Endodermal cell (in vitro differentiated cells): ENCODE measurements at places on chromosomes 3 and 15. TPM values are rescaled to one million over a fixed set of nuclear protein-coding genes. Genes with fewer than 3 reads are reported as not detected.

DNA sequence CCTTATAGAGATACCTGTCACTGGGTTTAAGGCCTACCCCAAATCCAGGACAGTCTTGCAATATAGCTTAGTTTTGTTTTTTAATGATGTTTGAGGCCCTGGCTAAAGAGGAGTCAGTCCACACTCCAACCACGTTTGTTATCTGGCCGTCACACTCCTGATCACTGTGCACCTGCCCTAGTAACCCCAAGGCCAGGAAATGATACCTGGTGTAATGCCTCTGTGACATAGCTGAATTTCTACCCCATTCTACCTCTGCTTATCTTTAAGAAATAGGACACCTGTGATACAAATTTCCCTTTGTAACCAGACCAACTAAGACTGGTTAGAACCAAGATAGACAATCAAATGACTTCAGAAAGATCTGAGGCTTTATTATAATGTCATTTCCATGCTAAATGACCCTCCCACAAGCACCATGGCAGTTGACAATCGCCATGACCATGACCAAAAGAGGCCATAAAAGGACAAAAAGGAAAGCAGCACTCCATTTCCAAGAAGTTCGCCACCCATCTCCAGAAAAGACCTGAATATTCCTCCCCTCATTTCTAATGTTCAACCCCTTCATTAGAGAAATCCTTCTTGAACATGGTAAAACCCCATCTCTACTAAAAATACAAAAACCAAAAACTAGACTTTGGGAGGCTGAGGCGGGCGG lies 4.8 kb upstream of the RTP3 start:
- H3K27me3 ChIP-seq, result no peaks in the 10 kb centered on the region
- no peak for DNase-seq
- H3K27ac ChIP-seq, result no peak overlapping the region

DNA sequence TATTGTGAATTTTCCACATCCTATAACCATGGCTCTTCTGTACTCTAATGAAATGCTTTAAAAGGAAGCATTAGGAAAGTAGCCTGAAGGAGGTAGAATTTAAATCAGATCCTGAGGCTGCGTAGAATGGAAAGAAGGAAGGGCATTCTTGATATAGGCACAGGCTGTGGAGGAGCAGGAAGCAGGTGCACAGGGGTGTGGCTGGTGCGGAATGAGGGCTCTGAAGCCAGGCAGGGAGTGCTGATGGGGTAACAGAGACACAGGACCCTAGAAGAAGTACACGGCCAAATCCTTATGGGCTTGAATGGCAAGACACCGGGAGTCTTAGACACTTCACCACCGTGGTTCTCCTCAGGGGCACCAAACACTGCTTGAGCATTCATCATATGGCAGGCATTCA lies 97.0 kb downstream of the MYLK start:
- no peak overlapping the region for H3K27ac ChIP-seq
- DNase-seq, result no peak
- peaks cover 10% of the 10 kb centered on the region for H3K4me1 ChIP-seq
- H3K27me3 ChIP-seq, result peaks cover 19% of the 10 kb centered on the region
- H3K4me3 ChIP-seq, result no peak overlapping the region
- no peaks in the 10 kb centered on the region for H3K36me3 ChIP-seq

- H3K27me3 ChIP-seq, result no peaks in the 10 kb centered on the region
- H3K36me3 ChIP-seq, result no peaks in the 10 kb centered on the region
- H3K27ac ChIP-seq, result peak overlapping the region; percentile 66
These were observed 131.4 kb downstream of the EPHA3 start for GRCh38 chr3:89238846-89239245.

DNA sequence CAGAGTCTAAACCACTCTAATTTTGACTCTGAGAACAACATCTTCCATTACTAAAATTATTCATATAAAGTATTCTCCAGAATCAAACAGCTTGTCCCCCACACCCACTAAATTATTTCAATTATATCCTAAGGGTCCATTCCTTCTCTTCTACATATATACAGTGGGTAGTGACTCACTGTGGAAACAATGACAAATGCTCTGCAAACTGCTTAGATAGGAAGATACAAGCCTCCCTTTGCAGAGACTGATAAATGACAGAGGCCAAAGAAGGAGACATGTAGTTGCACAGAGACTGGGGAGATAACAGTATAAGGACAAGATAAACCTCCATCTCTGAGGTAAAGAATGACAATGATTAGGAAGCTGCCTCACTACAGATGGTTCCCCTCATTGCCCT lies 1087.4 kb downstream of the AGBL1 start:
- no peaks in the 10 kb centered on the region for H3K27me3 ChIP-seq
- H3K27ac ChIP-seq, result no peak overlapping the region
- H3K4me1 ChIP-seq, result no peaks in the 10 kb centered on the region
- H3K36me3 ChIP-seq, result no peaks in the 10 kb centered on the region

DNA sequence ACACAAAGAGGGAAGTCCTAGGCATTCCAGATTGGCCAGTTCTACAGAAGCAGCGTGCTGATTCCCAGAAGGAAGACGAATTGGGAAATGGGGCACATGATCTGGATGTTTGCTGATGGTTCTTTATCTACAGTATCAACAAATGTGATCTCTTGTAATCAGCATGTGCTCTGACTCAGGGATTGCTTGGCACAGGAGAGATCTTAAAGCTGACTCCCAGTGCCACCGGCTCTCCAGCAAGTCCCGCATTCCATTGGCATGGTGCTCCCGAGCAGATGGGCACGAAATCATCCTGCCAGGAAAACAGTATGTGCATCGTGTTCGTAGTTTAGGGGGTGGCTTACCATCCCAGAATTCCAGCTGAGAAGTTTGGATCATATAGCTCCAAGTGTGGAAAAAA lies 259.9 kb upstream of the NR2F2 start:
- peaks cover 4% of the 10 kb centered on the region for H3K27me3 ChIP-seq
- H3K4me1 ChIP-seq, result peaks cover 6% of the 10 kb centered on the region
- no peak for DNase-seq
- H3K4me3 ChIP-seq, result no peak overlapping the region
- H3K27ac ChIP-seq, result no peak overlapping the region
- H3K36me3 ChIP-seq, result no peaks in the 10 kb centered on the region

The NANOGP8 gene
- total RNA-seq, result 1.5 to 12.3 TPM (median 2.1 TPM) in 3 replicates

The PLA2G4F gene
- not detected in 2 replicates for total RNA-seq
